Hepatic stellate cell (primary cell): ENCODE measurements at places on chromosomes 7 and 10.

GRCh38 chr7:131957338-131958020 lies 401.1 kb upstream of the PODXL start:
- no peak for DNase-seq

DNA sequence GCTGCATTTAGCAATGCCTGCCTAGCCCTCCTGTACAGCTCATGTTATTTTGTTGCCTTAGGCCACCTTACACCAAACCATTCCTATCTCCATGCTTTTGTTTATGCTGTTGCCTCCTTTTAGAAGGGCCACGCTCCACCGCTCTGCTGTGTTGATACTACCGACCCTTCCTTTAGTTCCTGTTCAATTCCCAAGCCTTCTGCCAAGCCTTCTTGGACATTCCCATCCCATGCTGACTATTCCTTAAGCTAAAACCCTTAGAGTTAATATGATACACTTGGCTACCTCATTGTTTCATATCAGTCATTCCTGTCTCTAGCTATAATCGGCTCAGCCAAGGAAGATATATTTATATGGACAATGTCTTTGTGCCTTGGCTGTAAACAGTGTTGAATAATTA lies 705.5 kb downstream of the LRMDA start:
- DNase-seq = no peak

GRCh38 chr10:76021398-76021797 lies 590.0 kb downstream of the LRMDA start:
- no peak for DNase-seq

GRCh38 chr10:77011874-77012811 lies 625.5 kb downstream of the KCNMA1 start:
- DNase-seq = no peak

DNA sequence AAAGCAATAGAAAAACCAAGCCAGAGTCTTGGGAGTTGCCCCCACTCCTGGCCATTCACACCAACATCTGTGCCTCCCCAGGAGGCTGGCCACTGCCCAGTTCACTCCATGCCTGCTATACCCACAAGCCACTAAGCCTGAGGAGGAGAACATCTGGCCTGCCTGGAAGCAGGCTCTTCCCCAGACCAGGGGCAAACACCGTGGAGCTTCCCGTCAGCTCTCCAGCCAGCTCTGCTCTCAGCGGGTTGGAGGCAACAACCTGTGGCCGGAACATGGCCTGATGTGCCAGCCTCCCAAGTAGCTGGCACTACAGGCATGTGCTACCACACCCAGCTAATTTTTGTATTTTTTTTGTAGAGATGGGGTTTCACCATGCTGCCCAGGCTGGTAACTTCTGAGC lies 9.1 kb upstream of the PTPRN2 start:
- DNase-seq = no peak

- DNase-seq = no peak
Observed at GRCh38 chr10:4835494-4835918, 9.5 kb downstream of the AKR1E2 start.

DNA sequence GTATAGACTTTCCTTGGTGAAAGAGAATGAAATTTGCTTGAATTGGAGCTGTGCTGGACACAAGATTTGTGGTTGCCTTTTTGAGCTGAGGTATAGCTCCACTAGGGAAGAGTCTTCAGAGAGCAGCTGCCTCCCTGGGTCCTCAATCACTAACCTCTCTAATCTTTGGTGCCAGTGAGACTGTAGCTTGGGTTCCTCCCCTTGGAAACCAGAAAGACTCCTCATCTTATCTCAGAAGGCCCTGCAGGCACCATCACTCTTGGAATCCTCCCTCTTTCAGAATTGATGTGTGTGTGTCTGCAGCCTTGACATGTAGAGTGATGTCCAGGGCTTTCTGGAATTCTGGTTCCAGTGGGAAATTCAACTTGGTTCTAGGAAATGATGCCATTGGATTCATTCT lies 426.5 kb downstream of the RPS24 start:
- no peak for DNase-seq

GRCh38 chr10:121378251-121378801 lies 219.9 kb downstream of the FGFR2 start:
- DNase-seq = no peak

- DNase-seq = peak; percentile 7
Observed at GRCh38 chr10:18043148-18044006, 91.7 kb downstream of the SLC39A12 start.

DNA sequence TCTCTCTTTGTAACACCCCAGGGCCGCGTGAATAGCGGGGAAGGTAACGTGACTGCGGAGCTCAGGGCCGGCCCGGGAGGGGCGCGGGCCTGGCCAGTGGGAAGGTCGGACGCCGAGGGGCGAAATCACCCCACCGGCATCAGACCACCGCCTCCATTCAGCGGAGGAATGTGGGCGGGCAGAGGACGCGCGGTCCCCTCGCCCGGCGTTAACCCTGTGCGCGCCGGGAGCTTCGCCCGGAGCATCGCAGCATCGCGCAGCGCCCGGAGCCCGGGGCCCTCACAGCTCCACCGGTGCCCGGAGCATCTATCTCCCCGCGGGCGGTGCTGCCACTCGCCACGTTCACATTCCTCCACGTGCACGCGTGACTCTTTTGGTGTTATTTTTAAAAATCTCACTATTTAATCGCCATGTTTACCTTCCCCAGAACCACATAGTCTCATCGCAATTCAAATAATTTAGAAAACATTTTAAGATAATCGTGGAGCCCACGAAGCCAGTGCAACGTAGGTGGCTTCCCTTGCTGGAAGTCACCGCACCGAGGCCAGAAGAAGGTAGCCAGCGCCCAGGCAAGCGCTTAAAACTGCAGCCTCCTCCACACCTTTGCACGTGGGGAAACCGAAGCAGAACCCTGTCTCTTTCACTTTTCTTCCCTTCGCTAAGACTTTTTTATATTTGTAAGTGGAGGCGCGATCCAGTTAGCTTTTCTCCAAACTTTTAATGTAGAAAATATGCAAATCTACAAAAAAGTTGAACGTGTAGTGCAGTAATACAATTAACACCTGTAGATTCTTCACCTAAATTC lies 21.8 kb downstream of the FGFBP3 start:
- no peak for DNase-seq
